ENCODE measurements at places on chromosomes 5 and 9. TPM values are rescaled to one million over a fixed set of nuclear protein-coding genes. Genes with fewer than 3 reads are reported as not detected.

The PPP2R2B gene
- 9.4 TPM for total RNA-seq

The MOB3B gene
- 18.8 TPM for total RNA-seq

The CCL21 gene
- 7.5 TPM for total RNA-seq

- no peak for DNase-seq
Measured at GRCh38 chr5:163473635-163474243, 13.3 kb downstream of the HMMR start.

GRCh38 chr5:115435778-115436712 lies 108.5 kb downstream of the FEM1C start:
- no peak for DNase-seq

GRCh38 chr9:129648092-129648763 lies 6.3 kb upstream of the ASB6 start:
- DNase-seq = no peak

- no peak for DNase-seq
Measured at GRCh38 chr9:97388721-97389238, 23.1 kb upstream of the TDRD7 start.

DNA sequence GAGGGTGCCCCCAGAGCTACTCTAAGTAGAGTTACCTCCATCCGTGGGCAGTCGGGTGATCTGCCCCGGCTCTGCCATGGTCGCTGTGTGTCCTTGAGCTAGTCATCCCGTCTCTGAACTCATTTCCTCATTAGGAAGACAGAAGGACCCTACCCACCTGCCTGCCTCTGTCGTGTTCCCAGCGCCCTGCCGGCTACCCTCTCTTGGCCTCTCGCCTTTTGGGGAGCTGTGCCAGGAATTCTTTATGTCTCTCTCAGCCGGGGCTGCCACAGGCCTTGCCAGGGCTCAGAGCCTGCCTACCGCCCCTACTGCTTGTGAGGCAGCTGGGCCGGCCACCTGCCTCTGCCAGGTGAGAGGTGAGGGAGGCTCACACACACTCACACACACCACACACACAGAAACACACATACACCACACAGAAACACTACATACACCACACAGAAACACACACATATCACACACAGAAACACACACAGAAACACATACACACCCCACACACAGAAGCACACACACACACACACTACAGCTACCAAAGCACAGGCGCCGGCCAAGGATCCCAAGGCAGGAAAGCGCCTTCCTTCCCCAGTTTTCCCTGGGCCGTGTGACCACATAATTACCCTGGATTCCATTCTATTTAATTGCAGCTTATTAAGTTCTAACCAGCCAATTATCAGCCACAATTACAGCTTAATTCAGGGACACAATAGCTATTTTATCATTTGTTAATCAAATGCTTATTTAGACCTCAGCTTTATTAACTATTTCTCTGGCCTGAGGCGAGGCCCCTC lies 41.7 kb downstream of the UNC5A start:
- DNase-seq = no peak

- no peak for DNase-seq
Measured at GRCh38 chr5:169652057-169652456, 15.0 kb downstream of the DOCK2 start.

DNA sequence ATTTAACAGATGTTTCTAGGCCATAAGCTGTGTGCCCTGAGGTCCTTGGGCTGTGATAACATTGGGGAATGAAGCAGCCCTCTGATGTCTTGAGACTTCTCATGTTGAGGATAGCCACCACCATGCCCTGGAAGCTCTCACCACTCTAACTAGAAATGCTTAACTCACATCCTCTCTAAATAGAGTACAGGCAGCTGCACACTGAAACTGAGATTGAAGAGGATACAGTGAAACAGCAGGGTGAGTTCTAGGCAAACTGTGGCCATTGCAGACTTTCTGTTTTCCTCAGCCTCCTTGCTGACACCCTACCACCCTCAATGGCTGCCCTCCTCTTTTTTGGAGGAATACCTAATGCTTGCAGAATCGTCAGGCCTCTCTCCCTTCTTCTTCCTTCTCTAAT lies 22.4 kb downstream of the UTP15 start:
- DNase-seq = no peak

Data from tibial nerve (tissue), 4 donors.